ENCODE measurements at places on chromosomes 1 and 21.

DNA sequence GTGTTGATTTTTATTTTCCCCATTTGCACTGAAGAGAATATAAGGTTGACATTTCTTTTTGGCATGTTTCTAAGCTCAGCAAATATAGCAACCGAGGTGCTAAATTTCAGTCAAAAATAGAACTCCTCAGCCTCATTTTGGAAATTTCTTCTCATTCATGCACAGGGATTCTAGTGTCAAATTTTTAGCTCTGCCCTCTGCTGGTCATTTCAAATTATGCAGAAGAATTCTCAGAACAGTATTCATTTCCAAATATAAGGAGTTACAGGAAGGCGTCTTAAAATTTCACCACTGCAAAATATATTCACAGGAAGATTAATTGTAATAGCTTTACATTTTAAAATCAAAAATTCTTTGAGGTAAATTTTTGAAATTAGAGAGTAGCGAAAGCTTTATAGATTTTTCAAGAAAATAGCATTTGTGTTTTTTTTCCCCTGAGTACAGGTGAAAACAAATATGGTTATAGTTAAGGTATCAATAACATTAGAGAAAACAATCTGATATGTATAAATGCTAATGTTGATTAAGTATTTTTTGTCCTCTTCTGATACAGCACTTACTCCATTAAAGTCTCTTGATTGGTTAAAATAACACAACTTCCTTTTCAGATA is 57.9 kb downstream of the FMN2 start:
- DNase-seq: peak; percentile 15

DNA sequence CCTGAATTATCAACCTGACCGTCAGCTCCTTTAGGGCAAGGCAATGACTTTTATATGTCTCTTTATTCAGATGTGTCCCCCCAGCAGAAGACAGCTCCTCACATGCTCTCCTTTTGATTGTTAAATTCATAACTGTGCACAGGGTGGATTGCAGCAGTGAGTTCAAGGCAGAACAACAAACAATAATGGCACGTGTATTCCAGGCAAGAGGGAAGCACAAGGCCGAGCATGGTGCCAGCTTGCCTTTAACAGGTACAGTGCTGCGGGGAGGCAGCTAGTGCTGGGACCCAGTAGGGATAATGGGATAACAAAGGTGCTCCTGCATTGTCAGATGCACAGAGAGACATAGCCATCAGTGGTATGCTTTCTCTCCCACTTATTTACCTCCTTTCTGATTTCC is 248.4 kb downstream of the RHOU start:
- DNase-seq: no peak

- DNase-seq: no peak
Observed at GRCh38 chr1:29258976-29259801, 22.9 kb downstream of the PTPRU start.

DNA sequence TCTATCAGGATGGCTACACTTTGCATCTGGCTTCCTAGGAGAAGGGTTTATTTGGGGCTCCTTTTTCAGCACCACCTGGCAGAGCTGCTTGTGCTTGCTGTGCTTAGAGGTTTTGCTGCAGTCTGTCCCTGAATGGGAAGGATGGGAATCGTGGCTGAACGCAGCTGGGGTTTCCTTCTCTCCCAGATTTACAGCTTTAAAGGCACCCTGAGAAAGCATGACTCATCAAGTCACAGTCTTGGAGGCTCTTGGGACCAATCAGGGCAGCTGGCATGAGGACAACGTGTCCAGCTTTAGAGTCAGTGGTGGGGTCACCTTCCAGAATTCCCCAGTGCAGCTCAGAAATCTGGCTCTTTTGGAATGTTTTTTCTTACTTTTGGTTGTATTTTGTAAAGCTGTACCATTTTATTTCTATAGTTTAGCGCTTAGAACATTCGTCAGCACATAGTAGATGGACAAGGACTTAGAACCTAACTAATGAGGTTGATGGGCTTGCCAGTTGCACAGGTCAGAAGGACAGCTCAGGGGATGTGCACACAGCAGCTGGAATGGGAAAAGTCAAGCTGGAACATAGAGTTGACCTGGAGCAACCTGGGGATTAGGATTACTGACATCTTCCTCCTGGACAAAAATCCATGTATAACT is 222.6 kb downstream of the PRDM2 start:
- no peak for DNase-seq

GRCh38 chr1:116335850-116336624 is 37.0 kb upstream of the ATP1A1 start:
- no peak for DNase-seq

DNA sequence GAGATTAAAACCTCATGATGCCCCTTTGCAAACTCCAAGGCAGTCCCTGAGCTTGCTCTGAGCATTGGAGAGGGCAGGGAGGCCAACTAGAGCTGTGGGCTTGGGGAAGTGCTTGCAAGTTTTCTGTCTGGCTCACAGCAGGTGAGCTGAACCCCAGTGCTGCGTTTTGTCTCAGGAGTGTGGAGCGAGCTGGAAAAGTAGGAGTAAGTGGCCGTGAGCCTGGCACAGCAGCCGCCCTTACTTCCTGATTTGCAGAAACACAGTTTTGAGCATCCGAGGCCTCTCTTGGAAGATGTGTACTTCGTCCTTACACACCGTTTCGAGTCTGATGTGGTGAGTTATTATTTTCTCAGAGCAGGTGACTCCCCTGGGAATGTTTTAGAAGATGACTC is 221.2 kb upstream of the C1orf174 start:
- no peak for DNase-seq

DNA sequence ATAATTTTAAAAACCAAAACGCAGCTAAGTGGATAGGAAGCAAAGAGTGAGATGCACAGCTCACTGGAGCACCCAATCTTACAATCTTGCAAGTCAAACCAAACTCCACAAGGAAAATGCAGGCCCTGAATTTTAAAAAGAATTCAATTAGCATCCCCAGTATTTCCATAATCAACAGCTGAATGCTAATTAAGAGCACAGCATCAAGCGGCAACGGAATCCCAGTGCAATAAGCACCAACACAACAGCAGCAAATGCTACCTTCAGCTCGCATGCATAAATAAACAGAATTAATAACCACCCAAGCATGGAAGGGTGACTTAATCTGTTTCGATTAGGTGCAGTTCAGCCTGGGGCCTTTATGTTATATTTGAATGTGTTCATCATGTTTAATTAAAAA is 142.9 kb downstream of the SLC45A1 start:
- DNase-seq: no peak

DNA sequence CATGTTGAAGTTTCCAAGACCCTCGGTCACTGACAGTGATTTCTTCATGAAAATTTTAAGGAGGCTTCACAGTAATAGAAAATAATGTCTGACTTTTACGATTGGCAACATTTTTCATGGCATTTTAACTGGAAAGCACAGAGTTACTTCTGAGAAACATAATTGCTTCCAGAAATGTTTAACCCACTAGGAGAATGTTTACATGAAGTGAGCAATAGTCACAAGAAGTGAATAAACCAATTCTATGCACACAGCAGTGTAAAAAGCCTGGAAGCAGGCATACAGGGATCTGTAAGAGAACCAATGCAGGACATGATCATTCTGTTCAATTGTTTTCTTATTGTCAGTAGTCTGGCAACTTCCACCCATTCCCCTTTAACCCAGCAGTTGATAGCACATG is 316.2 kb upstream of the CXADR start:
- DNase-seq: no peak

- DNase-seq: no peak
Observed at GRCh38 chr21:42238185-42238934, 19.4 kb downstream of the ABCG1 start.

GRCh38 chr1:151311589-151312331 is 15.5 kb downstream of the PI4KB start:
- peak; percentile 96 for DNase-seq

- no peak for DNase-seq
Observed at GRCh38 chr1:94989398-94989797, 62.5 kb upstream of the CNN3 start.

GRCh38 chr1:119275145-119276134 is 93.1 kb upstream of the HAO2 start:
- peak; percentile 77 for DNase-seq

GRCh38 chr1:8004113-8004802 is 21.9 kb downstream of the ERRFI1 start:
- DNase-seq: no peak

DNA sequence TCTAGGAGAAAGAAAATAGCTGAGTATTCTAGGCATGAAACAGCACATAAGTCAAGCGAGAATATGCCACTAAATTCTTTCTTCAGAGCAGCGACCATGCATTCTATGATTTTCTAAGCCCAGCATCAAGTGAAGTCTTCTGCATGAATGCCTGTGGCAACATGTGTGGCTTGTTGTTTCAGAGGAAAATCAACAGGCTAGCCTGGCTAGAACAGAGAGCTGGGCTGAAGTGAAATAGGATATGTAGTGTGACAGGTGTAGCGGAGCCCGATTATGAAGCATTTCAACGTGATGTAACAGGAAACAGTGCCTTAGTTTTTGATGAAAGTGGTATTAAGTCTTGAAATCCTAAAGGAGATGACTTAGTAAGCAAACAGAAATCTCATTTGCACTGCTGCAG is 7.0 kb downstream of the CSDE1 start:
- no peak for DNase-seq

DNA sequence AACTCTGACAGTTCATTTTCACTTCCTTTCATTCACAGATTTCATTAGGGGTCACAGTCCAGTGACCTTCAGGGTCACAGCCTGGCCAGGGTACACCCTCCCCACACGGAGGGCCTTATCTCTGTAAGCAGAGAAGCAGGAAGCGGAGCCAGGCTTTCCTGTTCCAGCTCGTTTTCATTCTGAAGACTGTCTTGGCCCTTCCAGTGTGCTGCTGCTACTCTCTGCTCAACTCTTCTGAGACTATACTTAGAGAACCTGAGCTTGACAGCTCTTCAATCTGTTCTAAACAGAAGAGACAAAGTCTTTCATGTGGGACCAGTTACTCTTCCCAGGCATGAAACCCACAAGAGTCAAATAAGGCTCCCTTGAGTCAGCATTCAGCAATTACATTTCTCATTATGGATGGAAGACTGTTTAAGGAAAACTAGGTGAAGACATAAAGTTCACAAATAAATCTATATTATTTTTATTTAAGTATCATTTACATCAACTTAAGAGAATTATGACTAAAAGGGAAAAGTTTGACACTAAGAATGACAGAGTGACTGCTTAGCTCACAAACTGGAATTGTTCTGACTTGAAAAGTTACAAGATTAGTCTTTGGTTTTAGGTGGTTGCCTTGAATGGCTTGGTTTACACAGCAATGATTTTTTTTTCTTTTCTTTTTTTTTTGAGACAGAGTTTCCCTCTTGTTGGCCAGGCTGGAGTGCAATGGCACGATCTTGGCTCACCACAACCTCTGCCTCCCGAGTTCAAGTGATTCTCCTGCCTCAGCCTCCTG is 4.8 kb upstream of the TDRD10 start:
- no peak for DNase-seq

GRCh38 chr1:45395051-45395450 is 54.8 kb upstream of the MUTYH start:
- DNase-seq: no peak

GRCh38 chr1:15012822-15013221 is 140.7 kb upstream of the TMEM51 start:
- no peak for DNase-seq

- DNase-seq: no peak
Observed at GRCh38 chr1:167503626-167504466, 14.5 kb downstream of the CD247 start.

GRCh38 chr1:218600968-218601367 is 255.8 kb downstream of the TGFB2 start:
- DNase-seq: no peak

GRCh38 chr1:201982623-201983379 is at the start of gene RNPEP:
Gene RNPEP, plus strand, starts transcription at chr1:201982648. Its CDS starts 19 bp downstream, at chr1:201982667.
- DNase-seq: peak; percentile 61

GRCh38 chr21:23977971-23978370 is 1629.3 kb downstream of the MRPL39 start:
- DNase-seq: no peak

DNA sequence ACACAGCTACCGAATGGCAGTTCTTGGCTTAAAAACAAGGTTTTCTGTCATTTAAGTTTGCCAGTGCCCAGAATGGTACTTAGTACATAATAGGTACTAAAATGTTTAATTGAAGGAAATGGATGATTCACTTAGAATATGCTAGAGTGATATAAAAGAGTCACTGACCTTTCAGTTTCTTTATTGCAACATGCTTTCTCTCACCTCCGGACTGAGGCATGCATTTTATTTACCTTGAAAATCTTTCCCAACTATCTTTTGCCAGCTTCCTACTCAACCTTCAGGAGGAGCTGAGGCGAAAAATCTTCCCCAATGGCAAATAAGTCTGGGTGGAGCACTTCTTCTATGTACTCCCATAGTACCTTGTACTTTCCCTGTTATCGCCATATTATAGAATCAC is 244.9 kb downstream of the ZNF648 start:
- no peak for DNase-seq

- peak; percentile 67 for DNase-seq
Observed at GRCh38 chr1:53526451-53527101, 67.4 kb downstream of the DMRTB1 start.
